ENCODE measurements at places on chromosomes 1 and 21.

- no peak for DNase-seq
Measured at GRCh38 chr1:13751458-13751871, 51.5 kb downstream of the PRDM2 start.

- DNase-seq = no peak
Measured at GRCh38 chr1:216531263-216532239, 108.3 kb upstream of the USH2A start.

DNA sequence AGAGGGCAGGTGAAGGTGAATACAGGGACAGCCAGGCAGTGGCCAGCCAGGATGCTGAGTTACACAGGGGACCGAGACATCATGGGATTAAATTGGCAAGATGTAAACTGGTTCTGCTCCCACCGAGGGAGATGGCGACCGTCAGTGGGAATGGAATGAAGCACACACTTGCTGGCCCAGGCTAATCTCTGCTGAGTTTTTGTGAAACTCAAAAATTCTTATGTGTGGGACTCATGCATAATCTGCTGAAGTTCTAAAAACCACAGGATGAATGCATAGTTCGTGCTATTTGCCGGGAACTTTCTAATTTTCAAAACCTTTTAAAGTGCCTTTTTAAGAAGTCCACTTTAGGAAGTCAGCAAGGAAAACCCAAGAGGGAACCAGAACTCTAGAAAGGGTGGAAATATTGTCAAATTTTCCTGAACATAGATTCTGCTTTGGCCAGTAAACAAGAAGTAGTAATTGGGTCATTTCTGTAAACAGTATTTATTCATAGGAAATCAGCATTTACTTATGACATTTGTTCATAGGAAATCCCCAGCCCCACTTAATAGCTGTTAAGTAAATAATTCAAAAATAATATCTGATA, 85.4 kb upstream of the ROR1 start:
- DNase-seq = no peak

- peak; percentile 71 for DNase-seq
Measured at GRCh38 chr1:93758842-93759515, 77.3 kb upstream of the BCAR3 start.

- peak; percentile 94 for DNase-seq
Measured at GRCh38 chr1:221069178-221069903, 190.1 kb downstream of the HLX start.

GRCh38 chr1:7300893-7301663, 470.0 kb upstream of the VAMP3 start:
- DNase-seq = no peak

DNA sequence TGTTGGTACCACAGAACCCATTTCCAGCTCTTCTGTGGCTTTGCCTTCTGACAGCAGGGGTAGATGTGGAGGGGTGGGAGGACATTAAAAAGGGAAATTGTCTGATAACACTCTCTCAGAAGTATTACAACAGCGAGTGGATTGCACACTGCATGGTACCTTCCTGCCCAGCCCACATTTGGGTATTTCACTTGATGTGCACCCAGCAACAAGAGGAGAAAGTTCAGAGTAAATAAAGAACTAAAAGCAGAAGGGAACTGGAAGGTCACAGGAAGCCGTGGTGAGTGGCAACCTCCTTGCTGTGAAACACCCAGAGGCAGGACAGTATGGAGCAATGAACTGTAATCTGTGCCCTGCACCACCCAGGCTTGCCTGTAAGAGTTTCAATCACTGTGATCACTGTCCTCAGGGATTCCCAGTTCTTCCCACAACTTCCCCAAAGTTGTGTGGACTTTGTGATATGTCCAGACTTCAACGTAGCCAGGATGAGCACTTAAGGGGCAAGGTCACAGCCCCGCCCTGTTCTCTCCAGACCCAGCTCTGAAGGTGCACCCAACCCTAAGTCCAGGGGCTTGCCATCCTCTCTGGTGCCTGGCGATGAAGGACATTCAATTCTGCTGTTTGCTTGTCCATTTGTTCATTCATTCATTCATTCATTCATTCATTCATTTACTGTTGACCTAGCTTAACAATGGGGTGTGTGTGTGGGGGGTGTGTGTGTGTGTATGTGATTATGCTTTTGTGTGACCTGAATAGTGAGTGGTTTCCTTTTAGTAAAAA, 18.7 kb upstream of the F5 start:
- DNase-seq = peak; percentile 98

- DNase-seq = no peak
Measured at GRCh38 chr1:220226752-220227151, 45.5 kb downstream of the RAB3GAP2 start.

DNA sequence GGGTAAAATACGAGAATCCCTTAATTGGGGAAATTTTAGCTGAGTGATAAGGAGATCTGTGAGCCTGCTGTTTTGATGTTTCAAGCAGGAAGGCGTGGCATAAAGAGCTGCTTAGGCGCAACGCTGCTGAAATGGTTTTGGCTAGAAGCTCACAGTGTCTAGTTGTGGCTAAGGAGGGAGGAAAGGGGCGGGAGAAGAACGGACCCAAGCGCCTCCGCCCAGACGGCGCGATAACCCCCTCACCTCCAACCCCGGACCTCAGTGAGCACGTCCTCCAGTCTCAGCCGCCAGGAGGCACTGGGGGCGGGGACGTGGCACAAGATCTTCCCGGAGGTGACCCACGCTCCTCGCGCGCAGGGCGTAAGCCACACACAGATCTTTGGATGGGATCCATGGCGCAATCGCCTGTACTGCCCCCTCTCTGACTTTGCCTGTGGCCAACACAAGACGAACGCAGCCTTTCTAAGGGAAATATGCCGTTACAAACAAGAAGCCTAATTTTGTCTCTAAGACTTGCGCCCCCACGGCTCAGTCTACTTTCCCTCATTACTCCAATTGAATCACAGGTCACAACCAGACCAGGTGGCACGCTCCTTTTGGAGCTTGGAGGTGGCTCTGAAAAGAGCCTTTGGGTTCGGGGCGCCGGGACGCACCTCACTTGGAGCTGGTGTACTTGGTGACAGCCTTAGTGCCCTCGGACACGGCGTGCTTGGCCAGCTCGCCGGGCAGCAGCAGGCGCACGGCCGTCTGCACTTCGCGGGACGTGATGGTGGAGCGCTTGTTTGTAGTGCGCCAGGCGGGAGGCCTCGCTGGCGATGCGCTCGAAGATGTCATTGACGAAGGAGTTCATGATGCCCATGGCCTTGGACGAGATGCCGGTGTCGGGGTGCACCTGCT, 23.4 kb upstream of the RNF187 start:
- no peak for DNase-seq

DNA sequence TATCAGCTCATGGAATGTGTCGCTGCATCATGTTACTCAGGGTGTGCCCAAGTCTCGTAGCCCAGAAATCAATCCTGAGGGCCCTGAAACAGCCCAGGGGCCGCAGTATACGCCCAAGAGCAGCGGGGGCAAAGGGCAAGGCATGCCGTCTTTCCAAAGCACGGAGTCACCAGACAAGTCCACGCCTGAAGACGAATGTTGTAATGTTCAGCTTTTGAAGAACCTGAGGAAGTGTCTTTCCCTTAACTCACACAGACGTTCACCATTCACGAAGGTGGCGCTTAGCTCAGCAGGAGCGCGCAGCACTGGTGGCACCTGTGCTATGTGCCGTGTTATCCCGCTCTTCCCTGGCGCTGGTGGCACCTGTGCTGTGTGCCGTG, 18.8 kb upstream of the PWP2 start:
- DNase-seq = no peak

DNA sequence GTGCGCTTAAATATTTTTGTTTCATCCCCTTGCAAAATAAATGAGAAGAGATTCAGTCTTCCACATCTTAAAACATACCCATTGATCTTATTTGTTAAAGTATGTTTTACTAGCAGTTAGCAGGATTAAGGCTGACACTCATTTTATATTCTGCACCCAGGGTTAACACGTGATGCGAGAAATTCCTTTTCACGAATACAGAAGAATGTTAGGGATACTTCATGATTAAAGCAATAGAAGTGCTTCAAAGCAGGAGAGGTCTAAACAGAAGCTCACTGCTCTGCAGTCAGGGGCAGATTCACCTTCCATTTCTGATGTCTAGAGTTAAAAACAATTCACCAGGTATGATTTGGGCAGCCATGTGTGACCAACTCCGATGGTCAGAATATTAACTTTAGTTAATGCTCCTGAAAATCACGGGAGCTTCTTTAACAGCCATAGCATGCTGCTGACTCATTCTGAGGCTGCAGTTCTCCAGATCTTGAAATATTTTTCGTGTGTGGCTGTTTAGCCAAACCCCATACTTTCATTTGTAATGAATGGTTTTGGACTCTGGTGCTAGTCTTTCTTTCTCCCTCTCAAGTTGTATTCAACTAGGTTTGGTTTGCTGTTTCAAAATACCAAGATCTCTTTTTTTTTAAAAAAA, 19.7 kb downstream of the BCAR3 start:
- DNase-seq = no peak

DNA sequence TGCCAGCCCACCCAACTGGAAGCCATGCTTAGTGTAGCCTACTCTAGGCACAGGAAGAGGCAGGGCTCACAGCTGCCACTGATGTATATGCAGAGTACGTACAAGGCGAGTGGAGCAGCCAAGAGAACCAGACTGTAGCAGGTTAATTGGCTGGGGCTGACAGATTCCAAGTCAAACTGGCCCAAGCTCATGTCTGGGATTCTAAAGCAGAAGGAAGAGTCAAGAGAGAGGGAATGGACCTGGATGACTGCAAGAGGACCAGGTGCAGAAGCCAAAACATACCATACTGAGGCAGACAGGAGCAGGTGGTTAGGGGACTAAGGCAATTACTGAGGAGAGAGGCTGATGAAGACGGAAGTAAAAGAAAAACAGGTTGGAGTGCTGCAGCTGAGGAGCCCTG, 51.3 kb upstream of the LRRN2 start:
- DNase-seq = no peak

DNA sequence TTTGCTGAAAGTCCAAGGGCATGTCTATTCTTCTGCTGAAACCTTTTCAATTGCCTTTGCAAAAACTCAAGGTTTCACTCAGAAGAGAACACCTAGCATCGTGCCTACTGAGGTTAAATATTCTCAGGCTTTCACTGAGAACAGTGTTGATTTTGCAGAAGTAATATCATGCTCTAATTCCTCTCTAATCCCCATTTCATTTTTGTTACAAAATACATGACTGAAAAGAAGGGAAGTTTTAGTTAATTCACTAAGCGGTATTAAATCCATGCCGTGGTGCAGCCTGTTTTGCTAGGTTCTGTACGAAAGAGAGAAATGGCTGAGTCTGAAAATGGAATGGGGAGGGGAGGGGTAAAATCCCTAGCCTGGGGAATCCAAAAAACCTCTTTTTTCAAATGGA, 163.2 kb upstream of the CAMK1G start:
- DNase-seq = no peak

DNA sequence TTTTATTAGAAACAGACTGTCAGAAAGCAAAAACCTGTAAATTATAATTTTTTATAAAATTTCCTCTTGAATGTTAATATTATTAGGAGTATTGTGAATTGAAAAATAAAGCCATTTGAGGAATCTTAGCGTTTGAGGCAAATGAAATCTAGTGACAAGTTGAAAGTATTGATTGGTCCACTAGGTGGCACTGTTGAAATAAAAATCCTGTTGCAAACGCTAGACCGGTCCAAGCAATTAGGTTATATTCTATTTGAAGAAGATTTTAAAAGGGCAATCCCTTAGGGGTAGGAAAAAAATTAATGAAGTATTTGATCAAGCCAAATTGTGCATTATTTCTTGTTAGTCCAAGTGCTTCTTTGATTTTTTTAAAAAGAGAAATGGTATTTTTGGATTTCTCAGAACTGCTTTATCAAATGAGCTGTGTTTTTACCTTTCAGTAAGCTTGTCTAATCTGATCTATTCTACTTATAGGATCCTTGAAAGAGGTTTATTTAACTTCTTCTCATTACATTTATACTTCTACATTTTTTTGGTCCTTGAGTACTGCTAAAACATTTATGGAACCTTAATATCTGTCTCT, 57.7 kb downstream of the ATG4C start:
- DNase-seq = peak; percentile 12

GRCh38 chr1:180026556-180026955, 71.9 kb downstream of the CEP350 start:
- no peak for DNase-seq

DNA sequence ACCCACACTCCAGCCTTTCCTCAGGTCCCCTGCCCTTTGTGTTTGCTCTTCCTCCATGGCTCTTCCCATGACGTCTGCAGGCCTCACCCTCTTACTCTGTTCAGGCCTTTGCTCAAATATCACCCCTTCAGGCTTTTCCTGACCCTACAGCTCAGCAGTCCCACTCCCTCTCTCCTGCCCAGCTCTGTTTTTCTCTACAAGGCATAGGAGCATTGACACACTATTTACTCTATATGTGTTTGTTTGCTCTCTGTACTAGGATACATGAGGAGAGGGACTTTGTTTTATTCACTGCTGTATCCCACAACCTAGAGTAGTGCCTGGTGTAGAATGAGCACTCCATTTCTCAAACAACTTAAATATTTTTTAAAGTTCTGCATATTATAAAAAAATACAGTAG, 107.4 kb upstream of the COA6 start:
- no peak for DNase-seq

DNA sequence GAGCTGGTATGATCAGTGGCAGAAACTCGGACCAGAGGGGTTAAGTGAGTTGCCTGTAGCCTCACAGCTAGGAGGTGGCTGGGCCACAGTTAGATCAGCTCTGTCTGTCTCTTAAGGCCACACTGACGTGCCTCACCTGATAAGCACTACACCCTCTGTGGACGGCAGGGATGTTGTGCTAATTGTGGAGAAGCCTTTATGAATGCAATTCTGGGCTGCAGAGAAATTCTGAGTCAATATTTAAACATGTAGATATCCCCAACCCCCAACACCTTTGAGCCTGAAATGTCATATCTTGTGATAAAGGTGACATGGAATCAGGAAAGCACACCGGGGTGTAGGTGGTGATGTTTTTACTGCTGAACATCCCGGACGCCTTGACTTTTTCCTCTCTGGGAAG, 88.3 kb downstream of the KCNJ6 start:
- DNase-seq = no peak

DNA sequence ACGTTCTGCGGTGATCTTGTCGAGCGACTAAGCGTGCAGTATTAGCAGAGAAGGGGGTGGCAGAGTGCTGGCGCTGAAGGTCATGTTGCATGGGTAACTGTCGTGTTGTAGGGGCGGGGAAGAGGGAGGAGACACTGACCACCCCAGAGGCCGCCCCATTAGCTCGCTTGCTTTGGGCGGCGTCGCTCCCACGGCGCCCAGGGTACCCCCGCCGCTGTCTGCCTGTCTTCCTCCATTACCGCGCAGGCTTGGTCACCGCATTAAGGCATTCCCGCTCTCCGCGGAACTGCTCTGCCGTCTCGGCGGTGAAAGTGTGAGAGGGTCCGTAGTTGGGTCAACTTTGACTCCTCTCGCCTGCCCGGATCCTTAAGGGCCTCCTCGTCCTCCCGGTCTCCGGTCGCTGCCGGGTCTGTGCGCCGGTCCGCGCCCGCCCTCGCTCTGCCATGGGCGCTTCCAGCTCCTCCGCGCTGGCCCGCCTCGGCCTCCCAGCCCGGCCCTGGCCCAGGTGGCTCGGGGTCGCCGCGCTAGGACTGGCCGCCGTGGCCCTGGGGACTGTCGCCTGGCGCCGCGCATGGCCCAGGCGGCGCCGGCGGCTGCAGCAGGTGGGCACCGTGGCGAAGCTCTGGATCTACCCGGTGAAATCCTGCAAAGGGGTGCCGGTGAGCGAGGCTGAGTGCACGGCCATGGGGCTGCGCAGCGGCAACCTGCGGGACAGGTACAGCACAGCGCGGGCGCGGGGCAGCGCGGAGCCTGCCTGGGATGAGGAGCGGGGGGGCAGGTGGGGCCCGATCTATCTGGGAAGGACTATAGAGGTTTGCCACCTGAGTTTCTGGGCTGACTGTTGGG, at the start of gene MTARC2:
TSS of gene MTARC2 (plus strand) at position 234 of the 846 bp plus-strand sequence. CDS start at position 444, 210 bp downstream.
- DNase-seq = no peak

- no peak for DNase-seq
Measured at GRCh38 chr1:31102501-31102950, 37.0 kb upstream of the PUM1 start.

GRCh38 chr1:154748405-154748775, 121.7 kb downstream of the KCNN3 start:
- DNase-seq = no peak
